Cerebellum (tissue), 4 donors: ENCODE measurements at places on chromosomes 11 and 22.

DNA sequence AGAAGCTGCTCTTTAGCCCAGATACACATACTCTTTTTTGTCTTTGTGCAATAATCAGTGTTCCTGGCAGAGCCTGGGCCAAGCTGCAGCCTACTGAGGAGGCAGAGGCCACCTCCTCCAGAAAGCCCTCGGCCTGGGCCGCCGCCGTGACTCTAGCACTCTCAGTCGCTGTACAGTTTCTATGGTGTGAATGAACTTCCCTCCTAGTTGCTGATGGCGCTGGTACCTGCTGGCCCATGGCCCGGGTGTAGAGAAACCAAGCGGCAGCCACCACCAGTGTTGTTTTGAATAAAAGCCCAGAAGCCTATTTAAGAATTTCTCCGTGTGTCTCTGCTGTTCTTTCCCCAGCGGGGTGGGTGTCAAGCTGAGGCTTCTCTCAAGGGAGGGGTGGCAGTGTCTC, 118.9 kb downstream of the CACNA1I start:
- DNase-seq = peak; percentile 28

GRCh38 chr11:26144291-26144690, 187.6 kb upstream of the ANO3 start:
- no peak for DNase-seq

GRCh38 chr22:47781427-47782111, 1019.1 kb downstream of the TBC1D22A start:
- no peak for DNase-seq

- DNase-seq = no peak
Measured at GRCh38 chr11:69419662-69420395, 61.6 kb upstream of the LINC01488 start.

GRCh38 chr11:33976495-33977199, 74.9 kb upstream of the CAPRIN1 start:
- no peak for DNase-seq

- DNase-seq = no peak
Measured at GRCh38 chr22:43520632-43521039, 108.8 kb downstream of the MPPED1 start.

- no peak for DNase-seq
Measured at GRCh38 chr11:126265811-126266210, 2.9 kb downstream of the SRPRA start.

DNA sequence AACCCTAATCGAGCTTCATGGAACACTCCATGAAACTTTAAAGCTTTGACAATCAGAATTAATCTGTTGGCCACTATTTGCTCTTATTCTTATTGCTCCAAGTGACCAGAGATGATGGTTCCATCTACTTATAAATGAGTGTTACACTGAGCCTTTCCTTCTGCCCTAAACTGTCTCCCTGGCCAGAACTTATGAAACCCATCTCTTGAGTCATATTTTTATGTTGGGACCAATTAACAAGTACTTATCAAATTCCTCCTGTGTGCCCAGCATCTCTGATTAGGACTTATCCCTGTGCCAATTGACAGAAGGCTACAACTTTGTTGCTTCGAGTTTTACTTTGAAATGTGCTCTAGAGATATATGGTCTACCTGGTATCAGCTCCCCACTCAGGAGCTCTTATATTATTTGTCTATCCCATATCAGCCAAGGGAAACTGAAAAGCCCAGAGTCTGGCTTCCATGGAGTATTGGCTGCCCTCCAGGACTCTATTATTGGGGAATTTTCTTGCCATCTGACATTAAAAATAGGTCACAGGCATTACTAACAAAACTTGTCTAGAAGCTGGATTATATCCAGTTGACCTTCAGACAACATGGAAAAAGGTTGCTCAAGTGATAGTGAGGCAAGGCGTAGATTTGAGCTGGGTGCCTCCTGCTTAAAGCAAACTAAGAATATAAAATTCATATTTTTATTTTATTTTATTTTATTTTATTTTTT, 8.8 kb downstream of the KREMEN1 start:
- DNase-seq = no peak

GRCh38 chr11:44957776-44958564, 7.3 kb upstream of the TP53I11 start:
- DNase-seq = no peak

- no peak for DNase-seq
Measured at GRCh38 chr11:9776203-9776602, 112.3 kb downstream of the SWAP70 start.

DNA sequence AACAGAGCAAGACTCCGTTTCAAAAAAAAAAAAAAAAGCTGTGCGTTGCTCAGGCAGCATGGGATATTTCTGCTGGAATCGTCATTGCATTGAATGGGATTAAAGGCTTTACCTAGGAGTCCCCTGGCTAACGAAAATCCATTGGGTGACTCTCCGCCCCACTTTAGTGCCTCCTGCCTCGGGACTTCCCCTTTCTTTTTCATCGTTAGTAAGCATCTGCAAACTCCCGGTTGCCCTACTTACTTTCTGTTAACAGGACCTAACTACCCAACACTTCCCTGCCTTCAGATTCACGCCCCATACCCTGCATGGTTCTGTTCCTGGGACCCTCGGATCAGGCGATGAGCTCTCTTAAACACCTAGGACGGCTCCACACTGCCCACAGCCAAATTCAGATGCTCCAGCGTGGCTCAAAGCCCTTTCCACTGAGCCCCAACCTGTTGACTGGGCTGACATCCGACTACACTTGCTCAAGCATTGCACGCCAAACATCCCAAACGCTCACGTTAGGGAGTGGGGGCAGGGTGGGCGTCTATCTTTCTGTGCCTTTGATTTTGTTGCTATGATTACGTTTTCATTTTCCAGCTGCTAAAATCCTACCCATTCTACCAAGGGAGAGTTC, 143.8 kb downstream of the ST3GAL4 start:
- no peak for DNase-seq

DNA sequence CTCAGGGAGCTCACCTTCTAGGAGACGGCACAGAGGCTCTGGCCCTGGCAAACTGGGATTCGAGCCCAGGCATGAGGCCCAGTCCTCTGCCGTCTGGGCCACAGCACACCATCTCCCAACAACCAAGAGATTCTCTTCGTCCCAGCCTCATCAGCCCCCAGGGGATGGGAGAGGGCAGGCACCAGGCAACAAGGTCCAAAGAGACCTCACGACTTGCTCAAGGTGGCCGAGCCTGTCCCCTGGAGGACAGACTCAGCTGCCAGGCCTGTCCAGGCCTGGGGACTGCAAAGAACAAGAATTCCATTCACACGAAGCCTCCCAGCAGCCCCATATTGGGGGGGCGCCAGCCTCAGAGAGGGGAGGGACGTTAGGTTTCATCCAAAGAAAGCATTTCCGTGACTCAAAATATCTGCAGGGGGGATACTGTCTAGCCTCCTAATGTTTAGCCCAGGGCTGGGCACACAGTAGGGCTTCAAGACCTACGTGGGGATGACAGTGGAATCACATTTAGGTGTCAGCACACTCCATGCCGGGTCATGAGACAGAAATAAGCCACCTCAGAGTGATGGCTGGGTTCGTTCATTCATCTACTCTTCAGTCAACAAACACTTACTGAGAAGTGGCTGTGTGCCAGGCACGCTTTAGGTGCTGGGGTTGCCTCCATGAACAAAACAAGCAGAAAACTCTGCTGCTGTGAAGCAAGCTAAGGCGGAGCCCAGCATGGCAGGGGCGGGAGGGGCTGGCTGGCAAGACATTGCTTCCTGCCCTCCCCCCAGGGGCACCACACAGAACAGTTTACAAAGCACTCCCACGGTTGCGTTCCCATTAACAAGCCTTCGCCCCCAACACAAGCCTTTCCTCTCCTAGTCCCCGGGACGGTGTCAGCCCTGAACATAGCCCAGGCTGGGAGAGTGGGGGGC, 1.2 kb downstream of the CARNS1 start:
- DNase-seq = no peak

GRCh38 chr11:313787-314553, at the start of gene IFITM1:
TSS of gene IFITM1 (plus strand) at chr11:314040. CDS start at chr11:314171, 131 bp downstream.
- no peak for DNase-seq

GRCh38 chr11:83088965-83089364, 17.3 kb upstream of the RAB30 start:
- DNase-seq = no peak

DNA sequence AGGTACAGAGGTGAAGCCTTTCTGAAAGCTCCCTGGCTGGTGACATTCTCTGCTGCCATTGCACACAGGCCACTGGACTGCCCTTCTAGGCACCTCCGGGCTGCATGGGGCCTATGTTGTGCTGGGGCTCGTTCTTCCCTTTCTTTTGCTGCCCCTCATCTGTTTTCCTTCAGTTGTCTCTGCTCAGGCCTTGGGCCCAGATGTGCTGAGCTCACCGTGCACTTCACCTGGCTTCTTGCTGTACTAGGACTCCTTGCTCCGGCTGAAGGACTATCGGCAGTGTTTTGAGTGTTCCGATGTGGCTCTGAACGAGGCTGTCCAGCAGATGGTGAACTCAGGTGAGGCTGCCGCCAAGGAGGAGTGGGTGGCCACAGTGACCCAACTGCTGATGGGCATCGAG, 59.4 kb downstream of the CABIN1 start:
- no peak for DNase-seq

GRCh38 chr11:2325719-2326118, 23.9 kb downstream of the TSPAN32 start:
- DNase-seq = peak; percentile 94

DNA sequence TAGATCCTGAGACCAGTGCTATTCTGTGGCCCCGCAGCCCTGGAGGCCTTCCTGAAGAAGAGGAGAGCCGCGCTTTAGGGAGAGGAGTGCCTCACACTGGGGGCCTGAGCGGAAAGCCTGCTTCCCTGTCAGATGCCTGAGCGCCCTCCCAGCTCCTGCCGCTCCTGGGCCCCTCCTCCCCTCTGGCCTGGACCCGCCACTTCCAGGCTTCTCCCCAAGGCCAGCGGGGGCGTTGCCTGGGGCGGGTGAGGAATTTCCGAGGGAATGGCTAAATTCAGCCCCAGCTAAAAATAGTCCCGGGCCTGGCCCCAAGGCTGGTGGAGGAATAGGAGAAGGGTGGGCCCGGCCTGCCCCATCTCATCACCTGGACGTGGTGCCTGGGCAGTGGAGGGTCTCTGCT, 15.4 kb downstream of the ARHGEF17 start:
- no peak for DNase-seq

GRCh38 chr22:40782521-40782920, 36.6 kb downstream of the SLC25A17 start:
- no peak for DNase-seq

- DNase-seq = no peak
Measured at GRCh38 chr22:39128508-39128907, 24.0 kb downstream of the CBX7 start.
